Type B pancreatic cell (in vitro differentiated cells): ENCODE measurements at places on chromosomes 1 and 21. TPM values are rescaled to one million over a fixed set of nuclear protein-coding genes. Genes with fewer than 3 reads are reported as not detected.

Gene ZBTB8A
- total RNA-seq = 5.4 and 9.5 TPM in 2 replicates

Gene RAB7B
- total RNA-seq = 0.26 and 0.82 TPM in 2 replicates

Gene S100A7
- 6.2 and 10.2 TPM in 2 replicates for total RNA-seq

Gene LCE3E
- total RNA-seq = not detected in 2 replicates

Gene SPATA21
- not detected in 2 replicates for total RNA-seq

Gene NLRP3
- not detected in 2 replicates for total RNA-seq

DNA sequence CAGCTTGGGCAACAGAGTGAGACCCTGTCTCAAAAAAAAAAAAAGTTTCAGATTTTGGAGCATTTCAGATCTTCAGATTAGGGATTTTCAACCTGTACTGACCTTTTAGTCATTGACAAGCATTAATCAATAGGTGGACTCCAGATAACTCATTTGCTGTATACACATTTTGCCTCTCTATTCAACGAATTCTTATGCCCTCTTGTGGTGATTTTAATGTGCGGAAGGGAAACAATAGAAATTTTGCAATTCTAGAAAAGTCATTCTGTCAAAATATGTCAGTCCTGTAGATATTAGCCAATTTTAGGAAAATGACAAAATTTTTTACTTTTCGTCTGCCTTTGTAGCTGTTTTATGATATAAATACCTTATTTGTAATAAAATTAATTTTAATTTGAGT, 11.6 kb upstream of the OR2G2 start:
- DNase-seq = no peak

DNA sequence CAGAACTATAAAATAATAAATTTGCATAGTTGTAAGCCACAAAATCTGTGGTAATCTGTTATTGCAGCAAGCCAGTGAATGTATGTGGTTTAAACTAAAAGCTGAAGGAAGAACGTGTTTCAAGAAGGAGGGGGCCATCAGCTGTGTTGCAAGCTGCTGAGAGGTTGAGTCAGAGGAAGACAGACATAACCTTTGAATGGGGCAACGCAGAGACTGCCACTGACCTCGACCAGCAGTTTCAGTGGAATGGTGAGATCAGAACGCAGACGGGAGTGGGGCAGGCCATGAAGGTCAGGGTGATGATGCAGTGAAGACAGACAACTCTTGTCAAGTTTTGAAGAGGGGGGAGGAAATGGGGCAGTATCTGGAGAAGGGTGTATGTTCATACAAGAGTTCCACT, 23.2 kb upstream of the QSOX1 start:
- no peak for DNase-seq

DNA sequence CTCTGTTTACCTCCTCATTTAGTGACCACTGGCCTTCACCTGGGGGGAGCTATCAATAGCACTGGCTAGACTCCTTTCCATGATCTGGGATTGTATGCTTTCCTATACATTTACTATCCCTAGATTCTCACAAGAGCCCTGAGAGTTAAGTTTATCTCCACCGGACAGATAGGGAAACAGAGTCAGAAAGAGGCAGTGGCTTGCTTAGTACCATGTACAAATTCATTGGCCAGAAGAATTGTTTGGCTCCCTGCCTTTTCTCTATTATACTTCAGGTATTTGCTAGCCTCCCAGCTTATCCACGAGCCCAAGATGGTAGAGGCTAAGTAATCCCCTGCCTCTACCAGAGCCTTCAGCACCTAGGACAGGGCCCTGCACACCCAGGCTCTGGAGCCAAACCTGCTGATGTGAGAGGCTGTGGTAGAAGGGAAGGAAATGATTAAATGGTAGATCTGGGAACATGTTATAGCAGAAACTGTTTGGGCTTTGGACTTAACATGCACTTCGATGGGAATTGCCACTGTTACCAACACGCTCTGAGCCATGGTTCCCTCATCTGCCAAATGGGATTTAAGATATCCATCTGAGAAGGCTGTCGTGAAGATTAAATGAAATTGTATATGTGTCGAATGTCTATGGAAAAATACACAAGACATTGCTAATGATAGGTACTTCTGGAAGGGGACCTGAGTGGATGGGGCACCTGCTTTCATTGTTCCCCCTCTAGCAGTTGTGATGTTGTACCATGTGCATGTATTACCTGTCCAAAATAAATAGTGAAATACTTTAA, 3.1 kb upstream of the BLACAT1 start:
- DNase-seq = no peak

DNA sequence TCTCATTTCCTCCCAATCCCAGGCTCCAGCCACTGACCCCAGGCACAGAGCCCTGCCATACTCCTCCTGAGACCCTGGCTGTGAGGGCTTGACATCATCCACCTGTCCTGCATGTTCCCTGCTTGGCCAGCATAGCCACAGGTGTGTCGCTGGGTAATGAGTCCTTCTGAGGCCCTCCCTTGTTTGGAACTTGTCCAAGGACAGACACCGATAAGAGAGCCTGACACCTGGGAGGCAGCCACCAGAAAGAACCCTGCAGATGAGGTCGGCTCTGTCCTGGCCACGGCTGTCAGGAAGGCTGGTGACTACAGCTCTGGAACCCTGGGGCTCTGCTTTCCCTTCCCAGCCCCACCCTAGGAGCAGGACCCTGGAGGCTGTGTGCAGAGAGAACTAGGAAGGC, 34.6 kb downstream of the TMEM63A start:
- no peak for DNase-seq

GRCh38 chr1:24098943-24099638, 12.8 kb downstream of the MYOM3 start:
- no peak for DNase-seq

DNA sequence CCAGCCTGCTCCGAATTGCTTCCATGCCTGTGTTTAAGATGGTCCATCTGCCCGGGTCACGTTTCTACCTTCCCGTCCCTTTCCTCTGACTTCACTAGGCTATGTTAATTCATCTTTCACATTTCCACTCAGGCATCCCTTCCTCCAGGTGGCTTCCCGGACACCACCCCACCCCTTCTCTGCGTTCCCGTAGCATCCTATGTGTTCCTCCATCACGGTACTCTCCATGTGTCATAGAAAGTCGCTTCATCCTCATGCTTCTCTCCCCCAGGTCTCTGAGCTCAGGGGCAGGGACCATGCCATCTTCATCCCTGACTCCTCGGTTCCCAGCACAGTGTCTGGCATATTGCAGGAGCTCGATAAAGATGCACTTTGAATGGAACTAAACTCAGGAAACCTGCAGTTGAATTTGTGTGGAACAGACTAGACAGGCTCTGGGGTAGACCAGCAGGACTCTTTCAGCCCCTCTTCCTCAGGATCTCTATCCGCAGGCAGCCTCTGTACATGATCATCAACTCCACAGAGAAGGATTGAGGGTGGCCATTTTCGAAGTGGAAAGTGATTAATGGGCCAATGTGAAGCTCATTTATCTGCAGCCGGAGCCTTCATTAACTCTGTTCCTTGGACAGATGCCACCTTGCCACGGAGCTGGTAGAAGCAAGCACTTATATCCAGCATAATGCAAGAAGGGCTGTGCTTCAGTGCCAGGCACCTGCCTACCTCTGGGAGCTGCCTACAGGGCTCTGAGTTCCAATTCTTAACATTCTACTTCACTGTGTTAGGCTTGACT, 9.1 kb downstream of the C1orf226 start:
- DNase-seq = peak; percentile 43

DNA sequence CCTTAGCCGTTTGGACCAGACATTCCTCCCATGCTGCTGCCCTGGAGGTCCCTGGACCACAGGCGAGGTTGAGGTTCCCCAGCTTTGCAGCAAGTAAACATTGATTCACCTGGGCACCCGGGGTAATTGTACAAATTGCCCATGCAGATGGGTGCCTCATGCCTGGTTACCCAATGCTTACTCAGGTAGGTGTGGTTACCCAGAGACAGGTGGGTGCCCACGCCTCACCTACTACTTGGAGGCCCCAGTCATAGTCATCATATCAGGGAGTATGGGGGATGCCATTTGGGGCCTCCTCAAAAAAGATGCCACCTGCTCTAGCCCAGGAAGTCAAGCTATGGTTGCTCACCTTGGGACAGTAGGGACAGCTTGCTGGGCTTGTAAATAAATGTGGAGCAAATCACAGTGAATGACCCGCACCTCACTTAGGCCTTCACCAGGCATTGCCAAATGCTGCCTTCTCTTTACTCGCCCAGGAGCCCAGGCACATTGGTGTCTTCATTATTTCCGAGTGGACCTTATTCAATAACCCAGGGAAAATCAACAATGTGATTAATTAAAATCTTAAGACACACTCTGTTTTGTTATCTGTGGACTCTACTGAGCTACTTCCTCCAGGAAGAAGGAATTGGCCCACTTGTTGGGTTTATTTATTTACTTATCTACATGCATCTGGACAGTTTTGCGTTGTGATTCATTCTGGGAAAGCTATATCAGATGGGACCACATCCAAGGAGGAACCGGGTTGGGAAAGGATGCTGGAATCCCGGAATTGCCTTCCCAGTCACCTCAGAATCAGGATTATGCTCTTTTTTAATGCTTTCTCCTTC, 35.6 kb upstream of the GRHL3 start:
- no peak for DNase-seq

GRCh38 chr1:116564426-116564825, 6.4 kb downstream of the CD58 start:
- DNase-seq = no peak
